ENCODE measurements at places on chromosomes 7 and 10.
A peak's percentile ranks its signal among the peaks of the same experiment; 100 is the strongest.

DNA sequence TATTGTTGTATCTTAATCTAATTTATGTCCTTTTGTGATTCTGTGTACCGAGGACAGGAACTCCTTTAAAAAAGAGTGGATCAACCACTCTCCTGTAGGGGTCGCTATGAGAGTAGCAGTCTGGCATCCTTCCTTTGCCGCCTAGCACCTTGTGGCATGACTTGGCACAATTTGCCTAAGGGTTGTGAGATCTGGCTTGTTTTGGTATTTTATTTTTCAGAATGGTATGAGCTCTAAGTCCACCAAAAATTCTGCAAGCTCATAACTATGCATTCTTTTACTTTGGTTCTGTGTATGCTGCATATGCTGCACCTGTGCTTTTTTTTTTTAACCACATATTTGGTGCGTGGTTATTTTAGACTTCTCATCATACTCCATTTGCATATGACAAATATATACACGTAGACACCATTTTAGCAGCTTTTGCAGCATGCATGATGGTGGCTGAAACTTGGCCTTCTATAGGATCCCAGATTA, 112.8 kb downstream of the CDK14 start:
- DNase-seq = peak; percentile 58

DNA sequence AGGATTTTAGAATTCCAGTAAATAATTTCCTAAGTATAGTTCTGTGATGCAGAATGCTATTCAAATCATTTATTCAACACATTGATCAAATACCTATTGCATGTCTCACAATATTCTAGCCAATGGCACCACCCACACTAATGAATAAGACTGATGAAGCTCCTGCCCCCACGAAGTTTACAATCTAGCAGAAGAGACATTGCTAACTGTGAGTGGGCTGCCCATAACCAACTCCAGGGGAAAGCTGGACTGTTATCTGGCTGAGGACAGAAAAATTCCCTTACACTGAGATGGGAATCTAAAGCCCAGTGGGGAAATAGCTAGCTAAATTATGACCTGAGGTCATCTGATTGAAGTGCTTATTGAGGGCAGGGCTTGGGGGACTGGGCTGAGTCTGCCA, 128.8 kb upstream of the LYZL2 start:
- DNase-seq = no peak

- no peak for DNase-seq
Measured at GRCh38 chr10:23433701-23434100, 5.2 kb upstream of the OTUD1 start.

- no peak for DNase-seq
Measured at GRCh38 chr10:14975672-14976273, 16.6 kb downstream of the MEIG1 start.

DNA sequence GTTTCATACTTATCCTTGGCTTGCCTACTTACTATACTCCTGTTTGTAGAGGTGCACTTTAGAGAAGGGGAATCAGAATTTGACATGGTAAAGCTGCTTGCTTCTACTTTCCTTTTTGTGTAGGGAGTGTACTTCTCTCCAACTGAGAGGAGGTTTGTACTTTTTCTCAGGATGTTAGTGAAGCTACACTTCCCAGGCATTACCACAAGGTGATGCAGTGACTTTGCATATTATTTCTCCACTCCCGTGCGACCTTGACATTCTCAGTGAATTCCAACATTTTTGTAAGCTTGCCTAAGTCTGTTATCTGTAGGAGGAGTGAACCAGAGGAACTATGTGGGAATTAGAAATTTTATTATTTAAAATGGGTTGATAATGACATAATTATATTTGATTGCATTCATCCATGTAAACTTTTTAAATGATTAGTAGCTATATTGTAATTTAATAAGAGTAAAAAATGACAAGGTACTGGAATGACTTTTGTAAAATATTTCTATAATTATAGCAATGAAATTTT, 5.2 kb downstream of the TAX1BP1 start:
- DNase-seq = peak; percentile 58
